ENCODE measurements at places on chromosomes 3 and 15.

- DNase-seq = no peak
Observed at GRCh38 chr3:10140996-10141546, 507 bp upstream of the VHL start.

DNA sequence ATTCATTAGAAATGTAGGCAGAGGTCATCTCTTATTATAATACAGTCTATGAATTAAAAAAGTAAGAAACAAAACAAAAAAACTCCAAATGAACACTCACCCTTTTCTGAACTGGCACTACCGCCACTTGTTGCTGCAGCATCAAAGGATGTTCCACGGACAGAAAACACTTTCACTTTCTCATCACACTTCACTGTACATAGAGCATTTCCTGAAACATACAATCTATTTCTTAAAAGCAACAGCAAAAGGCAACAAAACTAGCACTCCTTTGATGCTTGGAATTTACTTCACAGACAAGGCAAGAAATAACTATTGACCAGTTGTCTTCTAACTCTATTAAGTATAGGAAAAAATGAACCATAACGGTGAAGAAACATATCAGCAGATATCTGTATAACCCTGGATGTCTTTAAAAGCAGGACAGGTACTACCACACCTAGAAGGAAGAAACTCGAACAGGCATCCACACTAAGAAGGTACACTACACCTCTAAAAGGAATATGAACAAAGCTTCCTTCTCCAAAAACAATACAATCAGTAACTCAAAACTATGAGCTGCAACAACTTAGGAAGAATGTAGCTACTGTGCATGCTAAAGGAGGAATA lies 24.9 kb downstream of the ETFA start:
- peak; percentile 80 for DNase-seq

DNA sequence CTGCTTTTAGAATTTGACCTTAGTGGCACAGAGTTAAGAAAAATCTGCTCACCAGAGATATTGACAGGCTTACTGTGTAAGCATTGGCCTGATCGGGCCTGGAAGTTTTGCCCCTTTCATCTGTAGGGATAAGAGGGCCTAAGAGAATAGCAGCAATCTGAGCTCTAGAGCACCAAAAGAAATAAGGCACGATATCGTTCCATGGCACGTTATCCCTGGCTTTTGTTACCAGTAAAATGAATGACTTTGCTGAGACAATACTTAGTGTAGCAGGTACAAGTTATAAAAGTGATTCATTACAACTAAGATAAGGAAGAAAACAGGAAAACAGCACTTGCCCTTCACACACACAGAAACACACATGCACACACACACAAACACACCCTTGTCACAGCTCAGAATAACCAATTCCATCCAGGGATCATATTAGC lies 5.0 kb downstream of the THBS1 start:
- no peak for DNase-seq

DNA sequence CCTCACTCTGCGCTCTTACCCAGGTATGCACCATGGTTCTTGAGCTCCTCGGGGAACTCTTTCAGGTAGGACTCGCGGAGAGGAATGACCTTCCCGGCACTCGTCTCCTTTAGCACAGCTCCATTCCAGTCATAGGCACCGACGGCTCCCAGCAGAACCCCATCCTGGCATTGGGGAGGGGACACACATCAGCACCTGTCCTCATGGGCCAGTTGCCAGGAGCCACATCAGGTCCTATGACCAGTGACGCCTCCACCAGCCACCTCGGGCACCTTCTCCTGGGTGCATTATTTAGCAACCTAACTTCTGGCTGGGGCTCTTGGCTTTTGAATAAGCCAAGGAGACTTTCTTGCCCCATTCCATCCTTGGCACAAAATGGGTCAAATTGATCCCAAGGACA lies 61.9 kb downstream of the FEM1B start:
- DNase-seq = no peak

DNA sequence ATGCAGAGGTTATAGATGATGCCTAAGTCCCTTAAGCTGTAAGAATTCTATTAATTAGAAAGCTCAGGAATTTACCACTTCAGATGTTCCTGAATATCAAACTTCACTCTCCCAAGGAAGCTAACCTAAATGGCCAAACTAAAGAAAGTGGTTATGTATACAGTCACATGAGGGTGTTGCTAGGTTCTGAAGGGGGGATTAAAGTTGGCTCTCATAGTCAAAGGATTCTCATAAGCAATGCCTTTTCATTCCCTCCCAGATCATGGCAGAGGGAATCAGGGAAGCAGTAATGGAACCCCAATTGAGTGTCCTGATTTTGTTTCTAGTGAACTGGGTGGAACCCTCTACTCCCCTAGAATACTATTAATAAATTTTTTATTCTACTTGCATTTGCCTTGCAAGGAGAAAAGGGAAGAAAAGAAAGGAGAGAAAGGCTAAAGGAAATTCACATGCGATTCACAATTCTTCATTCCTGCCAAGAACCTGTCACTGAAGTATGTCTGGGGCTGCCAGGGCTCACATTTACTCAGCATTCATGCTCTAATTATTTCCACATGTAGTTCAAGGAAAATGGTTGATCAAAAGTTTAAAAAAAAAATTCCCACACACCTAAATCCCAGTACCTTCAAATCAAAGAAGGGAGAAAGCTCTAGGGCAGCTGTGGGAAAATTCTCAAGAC lies 25.1 kb downstream of the FSTL1 start:
- DNase-seq = no peak

- DNase-seq = peak; percentile 60
Observed at GRCh38 chr15:56252386-56252785, 8.7 kb upstream of the RFX7 start.

DNA sequence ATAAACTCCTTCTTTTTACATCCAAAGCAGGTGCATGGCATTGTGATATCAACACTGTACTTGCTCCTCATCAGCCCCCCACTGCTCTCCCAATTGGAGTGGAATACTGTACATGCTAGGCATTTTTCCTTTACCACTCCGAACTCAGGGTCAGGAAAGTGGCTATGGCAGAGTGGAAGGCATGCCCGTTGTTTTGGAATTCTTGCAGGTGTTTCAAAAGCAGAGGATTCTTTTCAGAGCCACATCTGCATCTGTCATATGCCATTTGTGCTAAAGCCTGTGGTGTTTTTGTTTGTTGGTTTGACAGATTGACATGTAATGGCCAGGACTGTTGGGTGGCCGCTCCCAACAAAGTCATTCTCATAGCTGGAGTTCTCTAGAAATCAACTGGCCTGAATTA lies 41.7 kb downstream of the SOX2 start:
- DNase-seq = no peak

DNA sequence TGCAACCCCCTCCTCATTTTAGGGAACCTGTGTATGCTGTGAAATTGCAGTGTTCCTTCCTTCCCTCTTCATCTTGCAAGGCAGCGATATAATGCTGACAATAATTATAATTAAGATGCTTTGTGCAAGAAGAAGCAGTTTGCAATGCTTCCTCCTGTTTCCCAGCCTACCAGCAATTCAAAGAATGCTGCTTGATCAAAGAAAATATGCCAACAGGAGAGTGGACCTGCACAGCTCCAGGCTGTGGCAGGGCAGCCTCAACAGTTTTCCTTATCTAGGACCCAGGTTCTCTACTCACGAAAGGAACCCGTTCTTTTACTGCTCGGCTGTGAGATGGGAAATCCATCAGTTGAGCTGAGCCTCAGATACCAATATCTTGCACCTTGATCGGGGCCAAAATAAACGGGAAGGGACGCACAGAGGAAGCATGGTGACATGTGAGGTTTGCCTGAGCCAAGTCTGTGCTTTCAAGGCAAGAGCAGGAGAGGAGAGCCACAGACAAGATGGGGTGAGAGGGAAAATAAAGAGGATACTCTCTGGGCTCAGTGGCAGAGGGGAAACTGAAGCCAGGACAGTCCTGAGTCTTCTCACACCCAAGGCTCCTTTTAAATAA lies 22.6 kb upstream of the LRTM1 start:
- no peak for DNase-seq

DNA sequence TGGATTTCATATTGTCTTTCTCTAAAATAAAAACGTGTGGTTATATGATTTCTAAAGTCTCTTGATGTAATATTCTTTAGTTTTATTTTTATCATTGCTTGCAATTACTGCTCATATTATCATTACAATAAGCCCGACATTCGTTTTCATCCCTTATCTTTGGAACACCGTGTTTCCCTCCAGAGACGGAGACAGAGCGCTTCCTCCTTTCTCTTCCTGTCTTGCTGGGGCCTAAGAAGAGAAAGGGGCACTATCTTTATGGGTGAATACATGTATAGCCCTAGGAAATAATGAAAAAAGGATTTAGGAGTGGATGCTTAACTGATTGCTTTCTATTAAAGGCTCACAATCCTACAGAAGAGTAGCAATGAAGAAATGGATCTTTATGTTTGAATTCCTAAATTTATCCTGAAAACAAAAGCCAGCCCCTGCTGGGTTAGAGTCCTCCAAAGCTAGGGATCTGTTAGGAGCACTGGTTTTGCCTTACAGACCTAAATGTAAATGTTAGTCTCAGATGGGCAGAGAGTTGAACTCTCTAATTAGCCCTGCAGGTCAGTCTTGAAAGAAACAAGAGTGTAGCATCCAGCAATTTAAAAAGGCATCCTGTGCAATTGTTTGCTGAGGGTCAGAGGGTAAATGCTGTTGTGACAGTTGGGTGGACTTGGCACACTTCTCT lies 145.1 kb downstream of the TP63 start:
- peak; percentile 59 for DNase-seq

- DNase-seq = no peak
Observed at GRCh38 chr3:184758056-184758455, 46.2 kb upstream of the MAGEF1 start.

- DNase-seq = peak; percentile 88
Observed at GRCh38 chr3:16842272-16843270, 42.2 kb upstream of the PLCL2 start.

DNA sequence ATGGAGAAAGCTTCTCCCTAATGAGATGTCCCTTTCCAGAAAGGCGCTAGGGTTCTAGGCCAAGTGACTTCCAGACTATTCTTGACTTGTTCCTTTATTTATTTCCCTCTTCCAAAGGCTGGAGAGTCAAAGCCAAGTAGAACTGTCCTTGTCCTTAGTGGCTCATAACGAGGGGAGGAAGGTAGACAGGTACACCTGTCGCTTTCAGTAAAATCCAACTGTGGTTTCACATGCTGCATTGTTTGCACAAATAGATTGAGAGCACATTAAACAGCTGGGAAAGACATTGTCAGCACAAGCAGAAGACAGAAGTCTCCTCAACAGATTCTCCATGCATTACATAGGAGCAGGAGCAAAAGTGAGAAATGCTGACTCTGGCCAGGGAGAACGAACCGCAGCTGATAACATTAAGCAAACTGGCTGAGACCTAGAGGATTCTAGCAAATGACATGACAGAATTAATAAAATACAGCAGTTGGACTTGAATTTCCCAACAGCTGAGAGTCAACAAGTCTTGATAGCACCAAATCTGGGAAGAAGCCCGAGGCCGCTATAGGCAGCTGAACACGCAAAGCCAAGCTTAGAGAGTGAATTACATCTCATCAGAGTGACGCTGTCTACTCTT lies 227.7 kb downstream of the TLE3 start:
- DNase-seq = no peak

GRCh38 chr15:40584191-40584590 lies 9.9 kb upstream of the KNL1 start:
- no peak for DNase-seq

DNA sequence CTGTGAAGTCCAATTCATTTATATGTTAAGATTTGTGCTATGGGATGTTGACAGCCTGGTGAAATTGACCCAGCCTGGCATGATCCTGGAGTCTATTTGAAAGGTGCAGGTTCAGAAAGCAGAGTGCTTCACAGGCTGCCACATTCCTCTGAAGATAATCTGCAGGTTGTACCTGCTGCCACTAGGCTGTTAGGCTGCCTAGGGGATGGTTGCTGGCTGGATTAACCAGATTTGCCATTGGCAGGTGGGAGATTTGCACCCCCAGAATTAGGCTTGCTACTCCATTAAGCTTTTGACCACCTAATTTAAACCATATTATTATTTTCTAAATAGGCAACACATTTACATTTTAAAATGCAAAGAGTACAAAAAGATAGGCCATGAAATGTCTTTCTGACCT lies 85.8 kb upstream of the RASGRP1 start:
- no peak for DNase-seq

DNA sequence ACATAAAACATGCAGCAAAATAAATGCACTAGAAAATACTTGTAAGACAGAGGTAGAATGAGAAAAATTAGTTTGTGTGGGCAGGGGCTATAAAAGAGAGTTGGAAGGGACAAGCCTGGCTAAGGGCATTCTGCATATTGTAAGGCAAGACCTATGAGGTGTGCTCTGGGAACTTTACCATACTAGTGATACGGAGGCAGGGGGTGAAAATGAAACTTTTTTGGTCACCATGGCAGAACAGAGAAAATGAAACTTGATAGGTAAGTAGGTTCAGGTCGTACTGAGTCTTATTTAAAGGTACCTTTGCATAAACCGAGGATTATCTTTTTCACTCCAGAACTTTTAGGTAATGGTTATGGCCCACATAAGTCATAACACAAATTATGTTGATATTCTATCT lies 74.7 kb upstream of the ACKR4 start:
- no peak for DNase-seq

- DNase-seq = no peak
Observed at GRCh38 chr3:188853856-188854771, 317.7 kb upstream of the TPRG1 start.

DNA sequence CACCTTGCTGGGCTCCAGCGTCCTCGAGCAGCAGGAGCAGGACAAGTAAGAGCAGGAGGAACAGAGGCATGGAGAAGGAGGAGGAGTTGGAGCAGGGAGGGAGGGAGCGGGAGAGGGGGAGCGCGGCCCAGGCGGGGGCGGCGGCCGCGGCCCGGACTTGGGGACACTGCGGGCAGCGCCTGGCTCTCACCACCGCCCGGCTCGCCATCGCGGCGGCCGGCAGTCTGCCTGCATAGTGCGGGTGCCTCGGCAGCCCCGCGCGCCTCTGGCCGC lies 440 bp downstream of the DCBLD2 start:
- no peak for DNase-seq

GRCh38 chr3:8954938-8955763 lies 8.1 kb downstream of the RAD18 start:
- no peak for DNase-seq

DNA sequence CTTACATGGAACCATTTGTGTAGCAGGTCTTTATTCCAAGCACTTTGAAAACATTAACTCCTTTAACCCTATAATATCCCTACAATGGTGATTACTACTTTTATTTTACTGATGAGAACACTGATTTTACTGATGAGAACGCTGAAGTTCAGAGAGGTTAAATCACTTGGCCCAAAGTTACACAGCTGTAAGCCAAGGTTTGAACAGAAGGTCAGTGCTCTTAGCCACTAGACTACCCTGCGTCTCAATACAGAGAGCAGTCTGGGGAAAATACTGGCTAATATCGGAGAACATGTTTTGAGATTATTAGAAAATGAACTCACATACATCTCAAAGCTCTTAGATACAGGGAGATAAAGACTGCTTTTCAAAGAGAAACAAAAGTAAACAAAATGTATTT lies 827.2 kb downstream of the FHIT start:
- no peak for DNase-seq

DNA sequence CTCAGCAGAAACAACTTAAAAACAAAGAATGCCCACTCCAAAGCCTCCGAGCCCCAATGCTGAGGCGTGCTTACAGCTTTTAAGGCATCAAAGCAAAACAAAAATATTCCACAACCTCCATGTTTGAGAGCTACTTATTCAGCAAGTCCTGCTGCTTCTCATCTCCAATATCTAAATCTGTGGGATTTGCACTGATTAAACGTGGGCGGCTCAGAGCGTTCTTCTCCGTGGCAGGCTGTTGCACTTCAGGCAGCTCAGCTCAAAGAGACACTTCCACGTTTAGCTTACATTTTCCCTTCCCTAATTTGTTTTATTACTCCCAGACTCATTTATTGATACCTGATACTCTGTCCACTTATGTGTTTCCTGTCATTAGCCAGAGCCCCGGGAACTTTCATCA lies 282.6 kb upstream of the MCTP2 start:
- no peak for DNase-seq

All from common myeloid progenitor, CD34-positive (primary cell).